ENCODE measurements at places on chromosomes 16 and 17. TPM values are rescaled to one million over a fixed set of nuclear protein-coding genes. Genes with fewer than 3 reads are reported as not detected.

GRCh38 chr17:41402161-41402560 lies 4.8 kb upstream of the KRT31 start:
- DNase-seq = no peak

Gene C17orf113
- 1.3 TPM for polyA plus RNA-seq

- DNase-seq = peak; percentile 59
Measured at GRCh38 chr16:16127469-16128116, 95.7 kb downstream of the ABCC6 start.

- DNase-seq = no peak
Measured at GRCh38 chr17:50204431-50204830, 3.0 kb upstream of the COL1A1 start.

DNA sequence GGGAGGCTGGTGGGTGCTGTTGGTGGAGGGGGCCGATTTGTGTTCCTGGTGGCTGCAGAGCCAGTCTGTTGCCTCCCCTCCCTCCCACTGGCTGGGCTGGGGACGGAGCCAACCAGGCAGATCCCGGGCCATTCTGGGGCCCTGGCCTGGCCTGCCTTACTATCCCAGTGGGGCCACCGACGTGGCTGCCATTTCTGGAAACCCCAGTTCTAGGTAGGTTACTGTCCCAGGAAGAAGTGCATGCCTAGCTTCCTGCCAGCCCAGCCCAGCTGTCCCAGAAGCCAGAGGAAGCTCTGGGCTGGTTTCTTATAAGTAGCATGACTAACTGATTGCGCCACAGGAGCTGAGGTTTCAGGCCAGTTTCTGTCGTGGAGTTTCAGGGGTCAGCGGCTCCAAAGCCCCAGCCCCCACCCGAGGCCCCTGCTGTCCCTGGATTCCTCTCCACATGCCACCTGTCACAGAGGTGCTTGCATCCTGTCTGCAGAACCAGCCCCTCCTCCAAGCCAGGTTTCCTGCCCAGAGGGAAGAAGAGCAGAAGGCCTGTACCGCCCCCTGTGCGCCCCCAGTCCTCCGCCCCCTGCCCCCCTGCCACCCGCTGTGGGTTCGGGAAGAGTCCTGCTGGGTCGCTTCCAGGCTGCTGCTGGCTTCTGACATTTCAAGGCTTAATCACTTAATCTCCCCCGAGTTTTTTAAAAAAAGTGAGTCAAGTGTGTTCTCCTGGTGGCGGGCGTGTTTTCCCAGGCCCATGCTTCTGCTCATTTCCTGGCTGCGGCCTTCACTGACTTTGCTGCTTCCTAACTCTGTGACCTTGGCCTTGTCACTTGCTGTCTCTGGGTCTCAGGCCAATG lies 13.2 kb downstream of the IL4R start:
- peak; percentile 90 for DNase-seq

DNA sequence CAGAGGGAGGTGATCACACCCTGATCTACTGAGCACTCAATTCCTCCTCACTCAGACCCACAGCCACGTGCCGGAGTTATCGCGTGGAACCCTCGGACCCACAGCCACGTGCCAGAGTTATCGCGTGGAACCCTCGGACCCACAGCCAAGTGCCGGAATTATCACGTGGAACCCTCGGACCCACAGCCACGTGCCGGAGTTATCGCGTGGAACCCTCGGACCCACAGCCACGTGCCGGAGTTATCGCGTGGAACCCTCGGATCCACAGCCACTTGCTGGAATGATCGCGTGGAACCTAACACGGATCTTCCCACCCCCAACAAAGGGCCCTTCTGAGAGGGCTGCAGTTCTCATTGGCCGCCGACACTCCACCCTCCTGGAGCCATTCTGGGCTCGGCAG lies 97.7 kb downstream of the PGS1 start:
- DNase-seq = no peak

DNA sequence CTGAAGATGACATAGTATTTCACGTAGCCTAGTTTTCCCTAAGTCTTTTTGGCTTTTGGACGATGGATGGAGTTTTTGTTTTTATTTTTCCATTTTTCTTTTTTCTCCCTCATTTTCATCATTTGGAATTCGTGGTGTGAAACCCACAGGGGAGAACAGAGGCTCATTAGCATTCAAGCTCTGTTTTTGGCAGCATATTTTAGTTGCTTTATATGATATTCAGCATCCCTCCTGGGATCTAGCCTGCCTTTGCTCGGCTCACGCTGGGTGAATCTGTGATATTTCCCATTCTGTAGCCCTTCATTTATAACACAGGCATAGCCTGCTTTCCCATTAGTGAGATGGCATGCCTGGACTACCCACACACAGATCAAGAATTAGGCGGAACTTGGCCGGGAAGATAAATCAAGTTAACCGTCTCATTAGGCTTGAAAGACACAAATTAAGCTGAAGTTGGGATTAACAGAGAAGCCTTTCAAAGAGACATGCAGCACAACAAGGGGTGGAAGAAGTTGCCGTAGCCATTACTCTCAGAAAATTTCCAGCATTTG lies 20.1 kb upstream of the CLEC19A start:
- DNase-seq = no peak

DNA sequence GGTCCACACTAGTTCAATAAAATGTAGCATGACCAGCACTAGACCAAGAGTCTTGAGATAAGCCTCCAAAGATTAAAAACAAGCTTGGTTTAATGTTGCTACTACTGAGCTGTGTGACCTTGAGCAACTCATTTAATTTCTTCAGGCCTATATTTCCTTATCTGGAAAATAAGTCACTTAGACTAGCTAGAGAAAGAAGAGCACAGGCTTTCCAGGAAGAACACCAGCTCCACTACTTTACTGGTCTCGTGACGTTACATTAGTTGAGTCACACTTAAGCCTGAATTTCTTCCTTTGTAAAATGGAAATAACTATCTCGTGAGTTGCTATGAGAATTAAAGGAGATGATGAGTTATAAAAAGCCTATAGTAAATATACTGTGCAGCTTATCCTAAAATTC lies 5.4 kb downstream of the HELZ start:
- no peak for DNase-seq

GRCh38 chr16:22948603-22949368 lies 134.8 kb downstream of the HS3ST2 start:
- peak; percentile 42 for DNase-seq

Gene ANKS4B
- polyA plus RNA-seq = not detected

DNA sequence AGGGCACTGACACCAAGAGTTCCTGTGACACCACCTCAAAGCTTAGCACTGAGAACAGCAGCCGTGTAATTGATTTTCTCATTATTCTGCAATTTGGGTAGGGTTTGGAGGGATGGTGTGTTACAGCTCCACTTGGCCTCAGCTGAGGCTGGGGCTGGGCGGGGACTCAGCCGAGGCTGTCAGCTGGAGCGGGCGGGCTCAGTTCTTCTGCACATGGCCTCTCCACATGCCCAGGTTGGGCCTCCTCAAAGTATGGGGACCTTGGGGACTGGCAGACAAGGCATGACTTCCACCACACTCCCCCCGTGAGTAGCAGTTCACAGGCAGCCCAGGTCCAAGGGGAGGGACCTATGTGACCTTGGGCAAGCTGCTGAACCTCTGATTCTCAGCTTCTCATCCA lies 171.5 kb downstream of the IRF8 start:
- no peak for DNase-seq

GRCh38 chr17:80313160-80313829 lies 52.6 kb downstream of the RNF213 start:
- no peak for DNase-seq

DNA sequence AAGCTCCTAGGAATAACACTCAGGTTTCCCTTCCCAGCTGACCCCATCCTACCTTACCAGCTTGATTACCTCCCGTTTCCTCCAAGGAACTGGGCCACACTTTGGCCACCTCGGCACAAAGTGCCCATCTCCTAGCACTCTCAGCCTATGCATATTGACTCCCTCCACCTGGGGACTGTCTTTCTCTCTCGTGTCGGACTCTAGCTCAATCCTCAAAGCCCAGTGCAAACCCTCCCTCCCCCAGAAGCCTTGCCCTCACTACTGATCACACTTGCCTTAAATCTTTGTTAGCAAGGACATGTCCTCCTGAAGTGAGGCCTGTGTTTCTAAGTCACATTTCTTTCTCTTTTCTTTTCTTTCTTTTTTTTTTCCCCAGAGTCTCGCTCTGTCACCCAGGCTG lies 2.6 kb upstream of the RAB26 start:
- no peak for DNase-seq

Gene ACSM3
- polyA plus RNA-seq = 3.4 TPM

DNA sequence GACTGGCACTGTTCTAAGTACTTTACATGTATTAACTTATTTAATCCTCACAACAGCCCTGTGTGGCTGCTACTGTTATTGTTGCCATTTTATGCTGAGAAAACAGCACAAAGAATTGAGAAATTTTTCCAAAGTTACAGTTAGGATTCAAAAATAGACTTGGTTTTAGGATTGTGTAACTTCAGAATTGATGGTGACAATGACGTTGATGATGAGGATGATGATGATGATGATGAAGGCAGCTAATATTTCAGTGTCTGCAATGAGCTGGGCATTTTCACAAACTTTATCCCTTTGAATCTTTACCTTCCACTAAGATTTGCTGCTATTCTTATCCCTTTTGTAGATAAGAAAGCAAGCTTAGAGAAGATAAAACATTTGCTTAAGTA lies 22.1 kb downstream of the PRKCB start:
- DNase-seq = no peak

Gene RNF227
- polyA plus RNA-seq = 3.0 TPM

- no peak for DNase-seq
Measured at GRCh38 chr17:6570731-6571451, 14.5 kb upstream of the PITPNM3 start.

GRCh38 chr16:69526831-69527655 lies 38.7 kb upstream of the NFAT5 start:
- no peak for DNase-seq

DNA sequence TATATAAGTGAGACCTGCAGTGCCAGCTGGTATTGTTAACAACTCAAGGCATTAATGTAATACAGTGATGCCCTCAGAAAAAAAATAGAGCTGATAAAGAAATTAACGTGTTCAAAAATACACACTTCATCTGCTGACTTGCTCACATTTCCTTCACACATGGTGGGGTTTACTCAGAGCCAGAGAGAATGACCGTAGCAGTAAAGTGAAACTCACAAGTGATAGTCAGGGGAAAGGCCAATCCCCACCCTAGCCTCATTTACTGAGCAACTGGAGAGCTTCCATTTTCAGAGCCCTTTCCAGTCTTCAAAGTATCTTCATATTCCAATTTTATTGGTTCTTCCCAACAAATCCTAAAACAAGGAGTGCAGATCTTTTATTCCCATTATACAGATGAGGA lies 74.0 kb upstream of the HLF start:
- no peak for DNase-seq

Gene RBFOX1
- polyA plus RNA-seq = 84.6 TPM
